Glutamatergic neuron (in vitro differentiated cells): ENCODE measurements at places on chromosomes 4 and X. TPM values are rescaled to one million over a fixed set of nuclear protein-coding genes. Genes with fewer than 3 reads are reported as not detected.

GRCh38 chr4:8644461-8644891, 51.9 kb downstream of the CPZ start:
- DNase-seq = no peak
- H3K4me1 ChIP-seq = no peaks in the 10 kb centered on the region
- no peak overlapping the region for H3K27ac ChIP-seq
- H3K4me3 ChIP-seq = no peak overlapping the region
- no peaks in the 10 kb centered on the region for H3K36me3 ChIP-seq

The HDAC8 gene
- 49.0 TPM for total RNA-seq

GRCh38 chrX:154019061-154019621, 561 bp downstream of the IRAK1 start:
- H3K27me3 ChIP-seq = peaks cover 3% of the 10 kb centered on the region
- H3K27ac ChIP-seq = peak overlapping the region; percentile 84
- no peaks in the 10 kb centered on the region for H3K36me3 ChIP-seq
- H3K4me1 ChIP-seq = peaks cover 8% of the 10 kb centered on the region
- H3K4me3 ChIP-seq = peak overlapping the region; percentile 61

DNA sequence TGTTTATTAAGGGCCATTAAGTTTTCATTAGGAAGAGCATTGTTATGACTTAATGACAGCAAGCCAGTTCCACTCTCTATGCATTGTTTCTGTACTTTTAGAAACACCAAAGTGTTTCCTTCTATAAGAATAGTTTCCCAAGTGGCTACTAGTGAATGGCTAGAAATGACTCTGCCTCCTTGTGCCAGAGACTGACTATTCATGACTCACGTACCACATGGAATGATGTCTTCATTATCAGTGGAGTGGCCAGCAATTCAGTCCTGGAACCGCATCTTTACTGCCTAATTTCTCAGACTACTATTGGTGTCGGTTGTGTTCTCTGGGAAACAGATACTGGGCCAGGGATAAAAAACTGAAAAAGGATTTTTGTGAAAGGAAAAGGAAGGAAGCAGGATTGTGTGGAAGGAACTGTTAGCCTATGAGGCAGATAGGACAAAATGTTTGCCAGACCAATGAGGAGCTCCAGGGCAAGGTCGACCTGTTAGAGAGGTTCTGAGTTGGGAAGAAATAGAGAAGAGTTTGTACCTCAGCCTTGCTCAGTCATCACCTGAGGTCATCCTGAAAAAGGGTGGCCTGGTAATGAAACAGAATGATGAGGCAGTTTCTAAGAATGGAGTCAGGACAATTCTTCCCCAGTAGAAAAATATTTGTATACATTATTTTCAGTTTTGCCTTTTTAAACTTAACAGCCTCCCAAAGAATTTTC, 218.6 kb downstream of the SPCS3 start:
- H3K27me3 ChIP-seq = no peaks in the 10 kb centered on the region
- no peak overlapping the region for H3K4me3 ChIP-seq
- peaks cover 3% of the 10 kb centered on the region for H3K4me1 ChIP-seq
- no peak overlapping the region for H3K27ac ChIP-seq

GRCh38 chrX:31316340-31316991, 244.6 kb upstream of the FTHL17 start:
- H3K36me3 ChIP-seq = no peaks in the 10 kb centered on the region
- peaks cover 12% of the 10 kb centered on the region for H3K4me1 ChIP-seq

The NEUROG2 gene
- 7.3 TPM for total RNA-seq

DNA sequence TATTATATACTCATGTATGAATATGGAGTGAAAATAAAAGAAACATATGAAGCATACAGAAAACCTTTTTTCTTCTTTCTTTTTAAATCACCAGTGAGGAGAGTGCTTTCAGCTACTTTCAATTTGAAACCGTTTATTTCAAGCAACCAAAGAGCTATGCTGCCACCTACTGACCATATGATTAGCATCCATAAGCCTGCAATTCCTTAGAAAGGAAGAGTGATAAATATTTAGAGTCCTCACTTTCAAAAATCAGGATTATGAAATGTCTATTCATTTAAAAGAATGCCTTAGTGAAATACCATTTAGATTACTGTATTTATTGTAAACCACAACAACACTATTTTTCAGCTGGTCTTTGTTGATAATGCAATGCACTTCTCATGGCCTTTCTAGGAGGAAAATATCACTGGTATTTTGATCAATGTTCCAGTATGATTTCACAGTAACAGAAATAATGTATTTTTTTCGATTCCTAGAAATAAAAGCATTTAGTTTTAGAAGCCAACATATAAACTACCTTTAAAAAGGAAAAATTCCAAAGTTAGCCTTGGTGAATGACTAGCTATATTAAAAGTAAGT, 667.6 kb downstream of the PCDH18 start:
- DNase-seq = no peak
- H3K27ac ChIP-seq = no peak overlapping the region
- no peak overlapping the region for H3K4me3 ChIP-seq
- no peaks in the 10 kb centered on the region for H3K36me3 ChIP-seq
- H3K4me1 ChIP-seq = no peaks in the 10 kb centered on the region

GRCh38 chr4:158209825-158210807, at the start of gene TMEM144:
Gene TMEM144 (plus strand): TSS chr4:158210486. CDS start chr4:158212668, 2,182 bp downstream.
- H3K27ac ChIP-seq = no peak within 1 kb of the TSS
- no peaks in the 10 kb centered on the region for H3K27me3 ChIP-seq
- H3K4me3 ChIP-seq = peak within 1 kb of the TSS; percentile 88
- peak; percentile 72 for DNase-seq
- H3K36me3 ChIP-seq = no peaks in the 10 kb centered on the region

GRCh38 chrX:39835776-39836175, 262.0 kb downstream of the BCOR start:
- H3K36me3 ChIP-seq = no peaks in the 10 kb centered on the region
- H3K27ac ChIP-seq = no peak overlapping the region
- DNase-seq = no peak
- H3K27me3 ChIP-seq = no peaks in the 10 kb centered on the region
- no peak overlapping the region for H3K4me3 ChIP-seq
- peaks cover 3% of the 10 kb centered on the region for H3K4me1 ChIP-seq

DNA sequence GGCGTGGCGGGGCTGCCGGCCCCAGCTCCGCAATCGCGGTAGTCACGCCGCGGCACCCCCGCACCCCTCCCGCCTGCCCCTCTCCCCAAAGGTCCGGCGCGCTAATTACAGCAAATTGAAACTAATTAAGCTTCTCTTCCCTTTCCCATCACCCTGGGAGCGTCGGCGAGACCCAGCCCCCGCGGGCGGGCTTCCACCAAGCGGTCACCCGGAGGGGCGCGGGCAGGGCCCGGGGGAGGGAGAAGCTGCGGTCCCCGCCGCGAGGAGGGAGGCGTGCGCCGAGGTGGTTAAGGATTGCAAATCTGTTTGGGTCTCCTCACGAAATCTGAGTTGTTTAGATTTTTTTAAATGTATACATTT, 13.1 kb downstream of the ARX start:
- peaks cover 6% of the 10 kb centered on the region for H3K4me1 ChIP-seq
- DNase-seq = peak; percentile 16
- no peak overlapping the region for H3K27ac ChIP-seq
- peak overlapping the region; percentile 80 for H3K4me3 ChIP-seq
- H3K27me3 ChIP-seq = peaks cover 23% of the 10 kb centered on the region

The NUDT9 gene
- 11.9 TPM for total RNA-seq
